Activated naive CD4-positive, alpha-beta T cell treated with anti-CD3 and anti-CD28 coated beads, Interleukin-2, amount 50 U/mL, for 72 hours (primary cell): ENCODE measurements at places on chromosomes 5 and 9.

DNA sequence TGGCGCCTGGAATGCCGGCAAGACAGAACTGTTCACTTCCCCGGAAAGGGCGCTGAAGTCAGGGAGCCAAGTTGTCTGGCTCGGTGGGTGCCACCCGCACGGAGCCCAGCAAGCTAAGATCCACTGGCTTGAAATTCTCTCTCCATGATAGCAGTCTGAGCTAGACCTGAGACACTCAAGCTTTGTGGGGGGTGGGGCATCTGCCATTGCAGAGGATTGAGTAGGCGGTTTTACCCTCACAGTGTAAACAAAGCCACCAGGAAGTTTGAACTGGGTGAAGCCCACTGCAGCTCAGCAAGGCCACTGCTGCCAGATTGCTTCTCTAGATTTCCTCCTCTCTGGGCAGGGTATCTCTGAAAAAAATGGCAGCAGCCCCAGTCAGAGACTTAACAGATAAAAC, 277.4 kb downstream of the SLCO4C1 start:
- DNase-seq = no peak

DNA sequence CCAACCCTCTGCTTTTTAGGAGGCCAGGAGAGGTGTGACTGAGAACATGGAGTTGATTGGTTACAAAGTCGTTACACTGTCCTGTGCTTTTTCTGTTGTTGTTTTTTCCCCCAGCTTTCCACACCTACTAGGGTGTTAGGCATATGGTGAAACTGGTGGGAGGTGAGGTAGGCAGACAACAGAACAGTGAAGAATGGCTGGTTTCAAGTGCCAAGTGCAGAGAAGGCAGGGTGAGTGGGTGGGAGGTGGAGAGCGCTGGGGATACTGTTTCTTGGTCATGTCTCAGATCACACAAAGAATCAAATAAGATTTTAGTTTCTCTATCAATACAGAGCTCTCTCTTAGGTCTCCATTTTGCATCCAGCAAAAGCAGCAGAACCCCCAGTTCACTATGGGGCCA, 2.2 kb upstream of the SPTAN1 start:
- DNase-seq = peak; percentile 29

DNA sequence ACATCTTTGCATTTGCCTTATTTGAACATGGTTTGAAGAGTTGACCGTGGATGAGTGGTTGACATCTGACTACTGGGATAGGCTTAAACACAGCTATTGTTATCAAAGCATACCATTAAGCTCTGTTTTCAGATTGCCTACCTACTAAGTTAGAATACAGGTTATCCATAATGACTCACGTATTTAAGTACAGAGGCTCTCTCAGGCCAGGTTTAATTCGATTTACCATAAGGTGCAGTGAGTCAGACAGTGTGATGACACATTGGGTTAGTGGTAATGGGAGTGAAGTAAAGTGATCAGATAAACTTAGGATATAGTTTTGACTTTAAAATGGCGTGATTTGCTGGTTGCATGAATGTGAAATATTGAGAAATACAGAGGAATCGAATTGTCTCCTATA, 732.0 kb upstream of the CTNND2 start:
- no peak for DNase-seq

DNA sequence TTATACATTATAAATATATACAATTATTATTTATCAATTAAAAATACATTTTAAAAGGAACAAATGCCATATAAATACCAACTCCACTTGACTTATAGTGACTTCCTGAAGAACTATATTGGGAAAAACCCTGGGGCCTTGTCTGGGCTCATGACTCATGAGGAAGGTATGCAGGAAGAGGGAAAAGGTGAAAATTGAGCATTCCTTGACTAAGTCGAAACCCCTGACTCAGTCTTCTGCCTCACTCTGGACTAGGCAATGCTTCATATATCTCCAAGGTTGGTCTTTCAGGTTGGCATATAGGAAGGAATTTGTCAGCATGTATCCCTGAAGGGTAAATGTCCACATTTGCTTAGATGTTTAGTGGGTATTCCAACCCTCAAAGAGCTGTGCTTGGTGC, 78.5 kb downstream of the SH3TC2 start:
- DNase-seq = no peak

DNA sequence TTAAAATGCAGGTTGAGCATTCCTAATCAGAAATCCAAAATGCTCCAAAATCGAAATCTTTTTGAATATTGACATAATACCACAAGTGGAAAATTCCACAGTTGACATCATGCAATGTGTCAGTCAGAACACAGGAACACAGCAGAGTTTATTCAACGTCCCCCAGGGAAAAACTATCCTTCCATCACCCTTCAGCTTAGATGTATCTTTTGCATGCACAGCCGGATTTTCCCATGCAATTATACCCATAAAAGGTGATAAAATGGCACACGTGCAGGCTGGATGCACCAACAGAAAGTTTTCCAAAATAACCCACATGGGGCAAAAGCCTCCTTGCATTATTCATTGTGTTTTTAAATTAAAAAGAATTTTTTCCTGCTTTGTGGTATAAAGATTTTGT, 71.2 kb downstream of the RAB24 start:
- no peak for DNase-seq

GRCh38 chr5:172339264-172340180, 56.0 kb upstream of the UBTD2 start:
- DNase-seq = no peak

- peak; percentile 63 for DNase-seq
Measured at GRCh38 chr9:135087489-135087792, at the start of gene OLFM1. OLFM1 (plus strand) TSS chr9:135087668; CDS start chr9:135087990, 322 bp downstream.

DNA sequence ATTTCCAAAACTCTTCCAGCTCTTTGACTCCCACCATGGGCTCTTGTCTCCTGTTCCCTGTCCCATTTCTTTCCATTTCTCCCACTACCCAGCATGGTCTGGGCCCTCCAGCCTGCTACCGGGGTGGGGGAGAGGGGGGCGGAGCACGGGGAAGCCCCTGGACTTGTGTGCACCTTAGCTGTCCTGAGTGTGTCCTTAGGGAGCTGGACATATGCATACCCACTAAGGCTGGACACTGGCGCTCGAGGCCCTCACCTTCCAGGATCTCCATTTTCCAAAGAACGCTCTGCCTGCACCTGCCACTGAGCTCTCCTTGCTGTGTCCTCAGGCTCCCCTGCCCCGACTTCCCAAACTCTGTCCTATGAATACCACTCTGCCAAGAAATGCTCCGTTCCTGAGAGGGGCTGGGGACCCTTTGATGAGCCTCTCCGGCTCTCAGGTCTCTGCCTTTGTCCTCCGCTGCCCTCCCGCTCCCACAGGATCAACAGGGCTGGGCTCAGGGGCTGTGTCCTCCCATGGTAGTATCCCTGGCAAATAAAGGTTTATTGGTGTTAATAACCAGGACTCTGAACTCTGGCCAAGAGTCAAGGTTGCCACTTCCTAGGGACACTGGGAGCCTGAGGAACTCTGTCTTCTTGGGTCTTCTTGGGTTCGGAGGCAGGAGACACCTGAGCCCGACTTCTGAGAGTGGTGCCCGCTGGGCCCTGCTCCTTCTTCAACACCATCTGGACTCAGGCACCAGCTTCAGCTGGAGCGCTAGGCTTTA, 831 bp upstream of the SHROOM1 start:
- DNase-seq = no peak

DNA sequence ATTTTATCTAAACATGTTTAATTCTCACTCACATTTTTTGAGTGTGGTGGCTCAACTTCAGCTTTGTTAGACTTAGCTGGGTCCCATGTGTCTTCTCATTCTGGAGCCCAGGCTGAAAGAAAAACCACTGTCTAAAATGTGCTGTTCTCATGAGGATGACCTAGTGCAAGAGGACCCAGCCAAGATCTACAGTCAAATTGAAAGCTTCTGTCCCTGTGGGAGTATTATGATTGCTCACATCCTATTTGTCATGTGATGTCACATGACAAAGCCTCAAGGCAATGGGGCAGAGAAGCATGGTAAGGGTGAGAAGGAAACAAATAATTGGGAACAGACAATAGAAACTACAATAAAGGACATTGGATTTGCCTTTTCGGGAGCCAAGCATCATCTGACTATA, 113.4 kb upstream of the ASTN2 start:
- DNase-seq = no peak

GRCh38 chr5:133538718-133539117, 73.6 kb downstream of the FSTL4 start:
- no peak for DNase-seq

GRCh38 chr9:76567086-76567485, 108.1 kb downstream of the GCNT1 start:
- no peak for DNase-seq

DNA sequence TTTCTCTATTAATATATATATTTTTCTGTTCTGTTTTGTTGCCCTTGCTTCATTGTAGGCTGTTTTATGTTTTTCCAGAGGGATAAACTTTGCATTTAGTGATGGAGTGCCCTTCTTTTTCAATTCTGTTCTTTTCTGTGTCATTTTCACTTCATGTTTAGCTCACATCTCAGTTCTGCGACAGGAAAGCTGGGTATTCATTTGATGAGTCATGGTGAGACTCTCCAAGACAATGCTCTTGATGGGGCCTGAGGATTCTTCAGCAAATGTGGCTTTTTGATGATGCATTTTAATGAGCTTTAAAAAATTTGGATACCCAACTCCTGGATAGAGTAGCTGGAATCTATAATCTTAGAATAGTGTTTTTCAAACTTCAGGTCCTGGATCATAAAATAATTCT, 56.5 kb upstream of the SPATA31D4 start:
- no peak for DNase-seq

GRCh38 chr9:117936185-117937130, 232.3 kb downstream of the TLR4 start:
- DNase-seq = no peak

GRCh38 chr9:91378695-91379127, 17.0 kb upstream of the AUH start:
- DNase-seq = no peak

- no peak for DNase-seq
Measured at GRCh38 chr9:80732506-80732905, 956.8 kb downstream of the TLE1 start.

DNA sequence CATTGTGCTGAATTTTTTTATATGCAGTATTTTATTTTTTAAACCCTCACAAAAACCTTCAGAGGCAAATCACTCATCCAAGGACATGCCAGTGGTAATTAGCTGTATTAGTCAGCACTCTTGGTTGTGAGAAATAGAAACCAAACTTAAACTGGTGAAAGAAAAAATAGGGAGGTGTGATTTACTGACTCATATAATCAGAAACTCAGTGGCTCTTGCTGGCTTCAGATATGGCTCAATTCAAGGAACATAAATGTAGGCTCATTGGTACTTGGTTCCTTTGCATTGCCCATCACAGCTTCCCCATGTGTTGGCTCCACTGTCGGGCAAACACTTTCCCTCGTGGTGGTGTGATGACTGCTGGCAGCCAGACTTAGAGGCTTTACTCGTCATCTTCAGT, 497.2 kb downstream of the MAT2B start:
- DNase-seq = no peak
